Stimulated activated CD8-positive, alpha-beta memory T cell treated with anti-CD3 and anti-CD28 coated beads, Interleukin-4, amount 100 ng/mL, for 1 hour (primary cell): ENCODE measurements at places on chromosomes 13 and 19.

DNA sequence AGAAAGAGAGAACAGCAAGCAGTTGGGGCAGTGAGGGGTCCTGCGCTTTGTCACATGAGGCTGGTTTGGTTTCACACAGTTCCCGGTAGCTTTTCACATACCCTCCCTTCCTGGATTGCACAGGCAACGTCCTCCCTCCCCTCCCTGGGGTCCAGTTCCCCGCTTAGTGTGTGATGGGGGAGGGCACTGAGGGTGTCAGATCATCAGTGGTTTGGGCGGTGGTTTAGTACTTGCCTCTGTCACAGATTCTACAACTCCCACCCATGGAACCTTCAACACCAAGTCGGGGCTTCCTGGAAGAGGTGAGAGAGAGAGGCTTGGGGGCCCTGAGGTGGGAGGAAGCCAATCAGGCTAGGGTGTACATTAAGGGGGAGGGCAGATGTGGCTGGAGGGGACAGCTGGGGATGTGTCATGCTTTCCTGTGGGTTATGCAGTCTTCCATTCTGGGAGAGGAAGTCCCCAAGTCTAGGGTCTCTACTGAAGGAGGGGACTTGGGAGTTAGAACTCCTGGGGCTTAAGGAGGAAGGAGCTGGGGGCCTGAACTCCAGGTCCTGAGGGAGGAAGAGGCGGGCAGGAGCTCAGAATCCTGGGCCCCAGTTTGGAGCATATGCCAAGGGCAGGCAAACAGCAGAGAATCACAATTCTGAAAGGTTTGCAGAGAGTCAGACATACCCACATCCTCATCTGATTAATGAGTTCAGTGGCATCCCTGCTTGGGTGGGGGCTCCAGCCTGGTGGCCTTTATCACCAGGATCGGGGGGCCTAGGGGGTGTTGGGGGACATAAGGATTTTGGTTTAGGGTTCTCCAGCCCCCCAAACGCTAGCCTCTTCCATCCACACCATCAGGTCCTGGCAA, at the start of gene NKG7:
TSS of gene NKG7 (minus strand) at position 6 of the 856 bp plus-strand sequence. CDS start 119 bp downstream, outside the sequence.
- DNase-seq, result peak; percentile 70

- no peak for DNase-seq
These were observed 159.8 kb downstream of the IRS2 start for GRCh38 chr13:109626386-109627171.

GRCh38 chr13:29101409-29101808, 281.3 kb downstream of the MTUS2 start:
- no peak for DNase-seq

GRCh38 chr13:41654796-41655195, 197.4 kb downstream of the RGCC start:
- no peak for DNase-seq

- no peak for DNase-seq
These were observed 44.1 kb downstream of the UBL3 start for GRCh38 chr13:29805994-29806979.

- peak; percentile 68 for DNase-seq
These were observed 3.0 kb downstream of the PRKD2 start for GRCh38 chr19:46713781-46714443.

- DNase-seq, result no peak
These were observed 216.9 kb downstream of the DNAJC15 start for GRCh38 chr13:43240278-43240677.

- DNase-seq, result no peak
These were observed 24.6 kb upstream of the ATP1A3 start for GRCh38 chr19:42018503-42019193.

DNA sequence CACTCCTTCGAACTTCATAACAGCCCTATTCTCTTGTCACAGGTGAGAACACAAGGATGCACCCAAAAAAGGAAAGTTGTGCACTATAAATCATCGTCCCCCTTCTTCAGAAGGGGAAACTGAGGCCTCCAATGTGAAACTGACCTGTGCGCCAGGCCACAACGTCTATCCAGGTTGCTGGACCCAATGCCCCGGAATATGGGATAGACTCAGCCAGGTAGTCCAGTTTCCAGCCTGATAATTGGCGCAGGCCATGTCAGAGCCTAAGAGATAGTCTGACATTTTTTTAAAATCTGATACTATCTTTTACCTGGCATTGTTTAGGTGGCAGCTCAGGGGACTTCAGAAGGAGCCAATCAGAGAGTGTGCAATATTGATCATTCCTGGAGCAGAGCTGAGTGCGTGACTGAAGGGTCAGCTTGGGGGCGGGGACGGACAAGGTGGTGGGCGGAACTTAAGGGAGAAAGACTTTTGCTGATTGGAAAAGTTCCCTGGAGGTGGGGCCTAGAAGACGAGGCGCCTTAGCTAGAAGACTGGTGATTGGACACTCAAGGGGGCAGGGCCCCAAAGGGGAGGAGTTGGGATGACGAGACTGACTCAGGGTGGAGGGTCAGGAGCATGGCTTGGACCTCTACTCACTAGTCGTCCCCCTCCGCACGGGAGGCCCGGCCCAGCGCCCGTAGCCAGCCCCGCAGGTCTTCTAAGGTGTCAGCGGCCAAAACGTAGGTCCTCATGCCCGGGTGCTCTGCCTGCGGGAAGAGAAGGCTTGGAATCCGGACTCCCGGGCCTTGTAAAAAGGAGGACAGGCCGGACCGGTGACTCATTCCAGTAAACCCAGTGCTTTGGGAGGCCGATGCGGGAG, 8.5 kb downstream of the PLEKHA4 start:
- DNase-seq, result no peak

GRCh38 chr19:50189331-50189730, 14.1 kb upstream of the MYH14 start:
- DNase-seq, result no peak

- no peak for DNase-seq
These were observed 250.3 kb upstream of the ATXN8OS start for GRCh38 chr13:69857183-69857821.

DNA sequence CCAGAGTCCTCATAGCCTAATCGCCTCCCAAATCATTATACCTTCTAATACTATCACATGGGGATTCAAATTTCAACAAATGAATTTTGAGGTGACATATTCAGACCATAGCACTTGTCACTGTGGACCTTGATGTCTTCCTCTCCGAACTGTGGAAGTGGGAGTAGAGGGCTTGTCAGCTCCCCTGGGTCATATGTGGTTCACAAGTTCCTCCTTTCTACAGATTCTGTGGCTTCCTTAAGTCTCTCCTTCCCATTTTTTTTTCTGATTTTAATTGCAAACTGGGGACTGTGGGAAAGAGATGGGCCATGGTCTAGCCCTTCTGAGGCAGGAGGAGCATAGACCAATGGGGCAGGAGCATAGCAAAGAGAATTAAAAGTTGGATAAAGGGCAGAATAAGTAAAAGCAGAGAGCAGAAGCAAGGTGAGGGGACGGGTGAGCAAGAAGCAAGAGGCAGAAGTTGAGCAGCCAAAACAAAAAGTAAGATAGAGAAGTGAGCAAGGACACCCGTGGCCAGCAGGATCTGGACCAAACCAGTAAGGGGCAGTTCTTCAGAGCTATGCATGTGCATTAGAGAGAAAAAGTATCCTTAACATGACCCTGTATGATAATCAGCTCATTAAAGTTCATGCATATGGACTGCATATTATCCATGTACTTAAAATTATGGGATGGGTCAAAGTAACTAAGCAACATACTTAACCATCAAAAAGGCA, 2.6 kb upstream of the SIGLEC7 start:
- DNase-seq, result no peak

- DNase-seq, result no peak
These were observed 1419.4 kb upstream of the SPRY2 start for GRCh38 chr13:81760316-81760715.

- DNase-seq, result no peak
These were observed 76.6 kb upstream of the KLF12 start for GRCh38 chr13:74210693-74211393.

- DNase-seq, result no peak
These were observed 6.2 kb downstream of the KLF5 start for GRCh38 chr13:73065036-73065435.

GRCh38 chr19:48113190-48113917, 2.7 kb upstream of the PLA2G4C start:
- no peak for DNase-seq

DNA sequence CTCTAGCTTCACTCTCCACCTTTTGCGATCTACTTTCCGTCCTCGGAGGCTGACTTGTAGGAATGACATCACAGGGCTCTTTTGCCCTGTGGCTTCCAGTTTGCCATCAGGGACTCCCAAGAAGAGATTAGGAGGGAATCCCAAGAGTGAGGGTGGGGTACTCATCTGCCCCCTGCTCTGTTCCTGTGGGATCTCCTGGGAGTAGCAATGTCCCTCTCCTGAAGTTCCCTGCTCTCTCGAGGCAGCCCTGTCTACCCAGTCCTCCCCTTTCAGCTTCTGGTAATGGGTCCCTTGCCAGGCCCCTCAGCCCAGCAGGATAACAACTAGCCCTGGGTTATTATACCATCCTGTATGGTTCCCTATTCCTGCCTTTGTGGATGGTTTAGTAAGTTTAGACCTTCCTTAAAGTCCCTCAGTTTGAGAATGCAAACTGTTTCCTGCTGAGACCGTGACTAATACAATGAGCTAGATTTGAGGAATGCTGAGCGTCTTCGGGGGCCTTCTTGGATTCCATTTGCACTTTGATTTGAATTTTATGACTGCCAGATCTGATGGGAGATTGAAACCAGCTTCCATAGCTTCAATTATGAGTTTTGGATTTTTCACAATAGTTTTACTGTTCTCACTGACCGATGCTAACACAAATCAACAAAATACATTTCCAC, 73.7 kb upstream of the IPO5 start:
- no peak for DNase-seq

DNA sequence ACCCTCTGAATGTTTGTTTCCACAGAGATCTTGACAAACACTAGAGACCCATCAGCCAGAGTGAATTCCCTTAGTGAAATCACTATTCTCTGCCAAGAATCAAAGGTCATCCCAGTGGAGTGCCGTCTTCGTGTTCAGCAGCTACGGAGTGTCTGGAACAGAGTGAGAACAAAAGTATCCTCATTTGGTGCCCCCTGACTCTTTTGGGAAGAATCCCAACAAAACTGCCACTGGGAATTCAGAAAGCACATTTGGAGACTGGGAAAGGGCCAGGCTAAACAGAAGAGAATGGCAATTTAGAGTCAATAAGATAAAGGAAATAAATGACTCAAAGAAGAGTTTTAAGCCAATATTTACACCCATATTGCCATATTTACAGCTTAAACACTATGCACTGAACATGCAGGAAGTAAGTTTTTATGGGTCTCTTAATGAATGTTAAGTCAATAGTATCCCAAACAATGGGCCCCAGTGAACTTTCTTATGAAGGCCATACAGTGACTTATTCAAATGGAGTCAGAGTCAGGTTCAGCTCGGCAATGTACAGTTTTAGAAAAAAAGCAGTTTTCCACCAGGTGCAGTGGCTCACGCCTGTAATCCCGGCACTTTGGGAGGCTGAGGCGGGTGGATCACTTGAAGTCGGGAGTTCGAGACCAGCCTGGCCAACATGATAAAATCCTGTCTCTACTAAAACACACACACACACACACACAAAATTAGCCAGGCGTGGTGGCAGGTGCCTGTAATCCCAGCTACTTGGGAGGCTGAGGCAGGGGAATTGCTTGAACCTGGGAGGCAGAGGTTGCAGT, 392.6 kb downstream of the KLF5 start:
- no peak for DNase-seq

DNA sequence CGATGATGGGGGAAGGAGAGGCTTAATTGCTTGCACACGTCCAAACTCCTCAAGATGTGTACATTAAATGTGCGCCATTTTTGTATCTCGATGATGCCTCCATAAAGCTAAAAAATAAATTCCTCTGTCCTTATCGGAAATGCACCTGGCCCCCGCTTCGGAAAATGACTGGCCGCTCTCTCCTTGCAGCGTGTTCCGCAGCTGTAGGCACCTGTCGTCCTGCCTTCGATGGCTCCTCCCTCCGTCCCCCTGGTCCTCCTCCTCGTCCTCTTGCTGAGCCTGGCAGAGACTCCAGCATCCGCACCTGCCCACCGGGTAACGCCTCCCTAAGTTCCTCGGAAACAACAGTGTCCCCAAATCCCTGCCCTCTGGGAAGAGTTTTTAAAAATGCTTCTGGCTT, 1.1 kb downstream of the GALP start:
- DNase-seq, result no peak

- DNase-seq, result no peak
These were observed 23.1 kb downstream of the MAP2K2 start for GRCh38 chr19:4100647-4101495.

DNA sequence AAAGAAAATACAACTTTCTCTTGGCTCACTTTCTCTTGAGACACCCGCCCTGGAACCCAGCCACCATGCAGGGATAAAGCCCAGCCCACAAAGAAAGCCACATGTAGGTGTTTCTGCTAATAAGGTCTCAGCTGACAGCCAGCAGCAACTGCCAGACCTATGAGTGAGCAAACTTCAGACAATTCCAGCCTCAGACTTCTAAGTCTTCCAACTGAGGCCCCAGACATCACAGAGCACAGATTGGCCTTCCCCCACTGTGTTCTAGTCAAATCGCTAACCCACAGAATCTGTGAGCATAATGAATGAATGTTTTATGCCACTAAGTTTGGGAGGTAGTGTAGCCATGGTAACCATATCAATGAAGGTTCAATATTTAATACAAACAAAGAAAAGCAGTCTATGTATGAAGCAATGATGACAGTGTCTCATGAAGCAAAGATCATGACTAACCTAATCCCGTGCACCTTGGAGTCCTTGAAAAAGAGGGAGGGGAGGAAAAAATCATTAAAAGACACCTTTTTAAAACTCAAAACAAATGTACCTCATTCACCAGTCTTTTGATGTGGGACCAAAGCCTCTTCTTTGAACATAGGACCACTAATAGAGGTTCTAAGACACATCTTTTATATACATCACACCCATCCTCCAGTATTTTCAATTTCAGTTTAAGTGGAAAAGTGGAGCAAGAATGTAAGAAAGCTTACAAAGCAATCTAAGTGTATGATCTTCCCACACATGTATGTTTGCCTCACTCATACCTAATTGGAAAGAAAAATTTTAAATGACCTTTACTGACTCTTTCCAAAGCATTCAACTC, 6.2 kb downstream of the MRPS31 start:
- DNase-seq, result no peak

DNA sequence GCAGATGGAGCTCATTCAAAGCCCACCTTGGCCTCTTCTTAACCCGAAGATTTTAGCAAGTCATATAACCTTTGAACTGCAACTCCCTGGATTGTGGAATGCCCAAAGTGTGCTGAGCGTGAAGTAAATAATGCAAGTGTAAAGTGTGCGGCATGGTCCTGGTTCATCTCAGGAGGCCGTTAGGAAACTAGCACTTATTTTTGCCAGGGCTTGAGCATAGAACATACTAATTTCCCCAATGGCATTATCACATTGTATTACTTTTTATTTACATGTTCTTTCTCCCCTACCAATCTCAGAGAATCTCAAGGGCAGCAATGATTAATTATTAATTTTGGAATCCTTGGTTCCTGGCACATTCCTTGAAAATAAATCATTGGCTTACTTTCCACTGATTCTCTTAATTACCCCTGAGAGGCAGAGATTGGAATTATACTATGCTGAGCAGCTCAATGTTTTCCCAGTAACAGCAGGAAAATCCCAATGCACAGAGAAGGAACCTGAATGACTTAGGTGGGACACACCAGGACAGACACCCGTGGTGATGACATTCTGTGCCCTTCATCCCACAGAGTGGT, 128.8 kb upstream of the GJB6 start:
- DNase-seq, result no peak

GRCh38 chr13:110293037-110293436, 13.9 kb downstream of the COL4A1 start:
- no peak for DNase-seq
